ENCODE measurements at places on chromosomes 5 and 9.

DNA sequence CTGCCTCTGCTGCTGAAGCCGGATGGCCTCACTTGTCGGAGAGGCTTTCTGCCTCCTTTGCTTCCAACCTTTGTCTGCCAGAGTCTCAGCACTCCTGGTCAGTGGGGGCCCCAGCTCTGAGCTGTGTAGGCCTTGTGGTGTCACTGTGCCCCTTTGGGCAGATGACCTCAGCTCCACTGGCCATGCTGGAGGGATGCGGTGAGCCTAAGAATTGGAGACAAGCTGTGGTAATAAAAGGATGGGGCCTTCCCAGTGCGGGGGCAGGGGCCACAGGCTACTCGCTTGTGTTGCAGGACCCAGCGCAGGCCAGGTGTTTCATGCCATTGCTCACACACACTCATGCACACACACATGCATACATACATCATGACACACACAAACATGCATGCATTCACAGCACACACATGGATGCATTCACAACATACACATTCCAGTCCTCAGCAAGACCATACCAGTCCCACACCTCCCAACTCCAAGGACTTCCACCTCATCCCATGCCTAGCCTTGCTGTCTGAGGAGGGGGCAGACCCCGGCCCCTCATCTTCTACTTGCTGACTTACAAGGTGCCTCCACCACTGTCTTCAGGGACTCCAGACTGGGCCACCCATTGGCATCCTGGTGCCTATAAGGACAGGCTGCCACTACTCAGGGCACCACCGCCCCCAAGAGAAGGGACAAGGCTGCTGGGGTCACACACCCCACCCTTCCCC, 237.7 kb downstream of the SYK start:
- no peak for DNase-seq

GRCh38 chr9:132536124-132536523, 46.3 kb upstream of the BARHL1 start:
- DNase-seq = no peak

DNA sequence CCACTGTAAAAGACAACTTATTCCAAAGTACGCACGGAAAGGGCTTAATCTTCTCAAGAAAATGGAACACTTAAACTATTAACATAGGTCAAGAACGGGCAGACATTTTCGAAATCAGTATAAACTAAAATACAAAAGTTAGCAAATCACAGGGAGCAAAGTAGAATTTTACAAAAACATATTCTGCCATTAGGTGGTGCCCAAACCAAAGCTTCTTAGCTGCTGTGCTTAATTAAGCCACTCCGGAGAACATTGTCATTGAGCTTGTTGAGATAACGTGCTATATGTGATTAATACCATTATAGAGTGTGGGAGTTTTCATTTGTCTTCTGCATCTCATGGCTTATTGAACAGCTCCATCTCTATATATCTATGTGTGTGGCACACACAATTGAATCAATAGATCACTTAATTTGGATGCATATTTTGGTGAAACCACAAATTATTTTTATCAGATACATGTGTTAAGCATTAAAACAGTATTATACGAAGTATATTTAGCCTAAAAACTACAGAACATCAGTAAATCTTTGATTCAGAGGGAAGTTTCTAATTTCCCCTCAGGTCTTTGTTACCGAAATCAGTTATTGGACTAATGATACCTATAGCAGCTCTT, 23.4 kb downstream of the UBLCP1 start:
- no peak for DNase-seq

DNA sequence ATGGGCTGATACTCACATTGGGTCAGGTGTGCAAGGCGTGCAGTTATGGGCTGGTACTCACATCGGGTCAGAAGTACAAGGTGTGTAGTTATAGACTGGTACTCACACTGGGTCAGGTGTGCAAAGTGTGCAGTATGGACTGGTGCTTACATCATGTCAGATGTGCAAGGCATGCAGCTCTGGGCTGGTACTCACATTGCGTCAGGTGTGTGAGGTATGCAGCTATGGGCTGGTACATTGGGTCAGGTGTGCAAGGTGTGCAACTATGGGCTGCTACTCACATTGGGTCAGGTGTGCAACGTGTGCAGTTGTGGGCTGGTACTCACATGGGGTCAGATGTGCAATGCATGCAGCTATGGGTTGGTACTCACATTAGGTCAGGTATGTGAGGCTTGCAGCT, 213.8 kb downstream of the SEMA5A start:
- no peak for DNase-seq

DNA sequence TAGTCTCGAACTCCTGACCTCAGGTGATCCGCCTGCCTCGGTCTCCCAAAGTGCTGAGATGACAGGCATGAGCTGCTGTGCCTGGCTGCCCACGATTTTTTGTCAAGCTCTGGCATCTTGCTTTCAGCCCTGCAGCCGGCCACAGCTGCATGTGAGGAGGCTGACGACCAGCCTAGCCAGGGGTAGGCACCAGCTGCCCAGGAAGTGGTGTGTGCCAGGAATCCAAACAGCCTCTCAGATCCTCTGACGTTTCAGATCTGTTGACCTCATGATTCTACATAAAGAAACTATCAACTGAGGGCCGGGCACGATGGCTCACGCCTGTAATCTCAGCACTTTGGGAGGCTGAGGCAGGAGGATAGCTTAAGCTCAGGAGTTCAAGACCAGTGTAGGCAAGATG, 19.0 kb downstream of the DYNC2I2 start:
- no peak for DNase-seq

DNA sequence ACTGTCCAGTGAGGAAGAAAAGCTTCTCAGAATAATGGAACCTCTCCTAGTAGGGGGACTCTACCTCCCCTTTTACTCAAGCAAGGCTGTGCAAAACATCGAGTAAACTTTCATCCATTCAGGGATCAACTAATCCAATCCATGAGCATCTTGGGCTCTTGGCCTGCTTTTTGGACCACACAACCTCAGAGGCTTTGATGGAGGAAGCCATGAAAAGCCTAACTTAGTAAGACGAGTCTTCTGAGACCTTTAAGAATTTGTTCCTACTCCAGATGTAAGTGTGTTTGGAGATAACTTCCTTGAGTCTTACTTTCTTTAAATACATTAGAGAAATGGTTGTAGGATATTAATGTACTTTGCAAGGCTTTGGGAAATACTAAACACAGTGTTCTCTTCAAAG, 49.1 kb downstream of the MARCHF3 start:
- DNase-seq = no peak

Measured in T1000 (cell line).